Activated effector memory CD4-positive, alpha-beta T cell treated with Interleukin-2 at 50 U/mL for 16 hours (primary cell): ENCODE measurements at places on chromosomes 4 and X.

DNA sequence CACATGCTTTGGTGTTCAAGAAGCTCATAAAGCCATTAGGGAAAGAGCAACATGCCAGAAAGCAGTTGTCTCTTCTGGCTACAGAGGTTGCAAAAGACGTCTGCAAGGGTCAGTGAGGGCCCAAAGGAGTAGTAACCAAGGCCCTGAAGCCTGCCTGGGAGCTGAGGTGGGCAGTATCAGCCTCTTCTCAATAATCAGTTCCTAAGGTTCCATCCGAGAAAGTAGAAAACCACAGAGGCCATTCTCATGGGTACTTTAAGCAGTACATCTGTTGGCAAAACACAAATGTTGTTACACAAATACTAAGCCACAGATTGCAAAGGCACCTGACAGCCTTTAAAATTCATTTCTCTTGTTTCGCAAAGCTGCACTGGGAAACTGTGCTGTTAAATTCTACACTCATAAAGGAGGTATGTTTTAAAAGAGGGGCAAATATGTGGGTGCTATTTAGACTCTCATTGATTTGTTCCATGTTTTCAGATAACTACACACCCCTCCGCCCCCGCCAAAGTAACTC, 37.7 kb downstream of the MECP2 start:
- DNase-seq: no peak

GRCh38 chrX:44143061-44143602, 169.9 kb upstream of the NDP start:
- no peak for DNase-seq

- DNase-seq: no peak
These were observed 26.0 kb upstream of the IQCM start for GRCh38 chr4:149841686-149842085.

- DNase-seq: no peak
These were observed 1.9 kb upstream of the PPP3CA start for GRCh38 chr4:101348995-101349800.

- no peak for DNase-seq
These were observed 94.3 kb downstream of the GPRIN3 start for GRCh38 chr4:89213382-89213701.

DNA sequence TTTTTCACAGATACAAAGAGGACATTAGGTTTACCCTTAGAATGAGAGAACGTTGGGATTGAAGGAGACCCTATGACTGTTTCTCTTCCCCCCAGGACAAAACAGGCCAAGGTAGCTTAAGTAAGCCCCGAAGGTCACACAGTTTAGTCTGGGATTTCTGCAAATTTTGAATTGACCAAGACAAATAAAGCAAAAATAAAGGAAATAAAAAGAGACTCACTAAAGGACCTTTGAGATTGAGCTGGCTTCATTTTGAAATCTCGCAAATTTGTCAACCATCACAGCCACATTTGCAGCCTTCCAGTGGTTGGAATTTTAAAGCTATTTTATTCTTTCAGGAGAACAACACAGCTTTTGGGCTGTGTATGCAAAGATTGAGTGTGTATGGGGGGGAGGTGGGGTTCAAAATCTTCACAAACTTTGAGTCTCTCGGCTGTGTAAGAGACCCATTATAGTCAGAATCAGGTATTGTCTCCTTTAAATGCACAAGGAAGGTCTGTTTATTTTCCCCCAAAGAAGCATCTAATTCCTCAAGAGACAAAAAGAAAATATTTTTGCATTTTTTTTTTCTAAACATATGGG, 4.2 kb downstream of the TMSB4X start:
- no peak for DNase-seq
